ENCODE measurements at places on chromosomes 11 and 22.

GRCh38 chr11:104075706-104076105 is 39.3 kb downstream of the DDI1 start:
- no peak for DNase-seq

DNA sequence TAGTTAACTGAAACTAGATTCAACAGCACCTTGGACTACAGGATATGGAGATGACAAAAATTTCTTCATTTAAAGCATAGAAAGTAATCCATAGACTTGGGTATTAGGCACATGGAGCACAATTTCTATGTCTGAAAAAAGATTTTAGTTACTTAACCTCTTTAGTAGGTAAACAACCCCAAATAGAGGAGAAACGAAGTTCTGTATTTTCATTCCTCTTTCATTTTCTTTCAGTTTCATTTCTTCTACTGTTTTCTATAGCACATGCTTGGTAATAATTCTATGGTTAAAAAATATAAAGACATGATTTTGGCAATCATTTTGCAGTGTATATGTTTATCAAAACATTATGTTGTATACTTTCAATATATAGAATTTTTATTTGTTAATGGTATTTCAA is 99.5 kb downstream of the CASP12 start:
- DNase-seq, result no peak

GRCh38 chr11:23789938-23790371 is 706.9 kb upstream of the LUZP2 start:
- DNase-seq, result no peak

DNA sequence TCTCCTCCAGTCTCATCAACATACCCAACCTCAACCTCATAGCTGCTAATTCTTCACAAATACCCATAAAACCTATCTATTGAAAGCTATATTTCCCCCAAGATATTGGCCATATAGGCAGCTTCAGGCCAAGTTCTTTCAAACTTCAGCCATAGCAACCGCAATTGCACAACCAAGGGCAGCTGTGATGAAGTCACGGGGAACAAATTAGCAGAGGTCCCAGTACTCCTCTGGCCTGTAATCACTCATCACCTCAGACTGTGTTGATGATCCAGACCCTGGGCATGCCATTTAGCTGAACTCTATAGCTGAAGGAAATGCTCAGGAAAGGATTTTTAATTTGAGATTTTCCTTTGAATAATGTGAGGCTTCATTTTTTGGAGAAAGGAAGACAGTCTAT is 84.1 kb downstream of the SLC1A2 start:
- no peak for DNase-seq

DNA sequence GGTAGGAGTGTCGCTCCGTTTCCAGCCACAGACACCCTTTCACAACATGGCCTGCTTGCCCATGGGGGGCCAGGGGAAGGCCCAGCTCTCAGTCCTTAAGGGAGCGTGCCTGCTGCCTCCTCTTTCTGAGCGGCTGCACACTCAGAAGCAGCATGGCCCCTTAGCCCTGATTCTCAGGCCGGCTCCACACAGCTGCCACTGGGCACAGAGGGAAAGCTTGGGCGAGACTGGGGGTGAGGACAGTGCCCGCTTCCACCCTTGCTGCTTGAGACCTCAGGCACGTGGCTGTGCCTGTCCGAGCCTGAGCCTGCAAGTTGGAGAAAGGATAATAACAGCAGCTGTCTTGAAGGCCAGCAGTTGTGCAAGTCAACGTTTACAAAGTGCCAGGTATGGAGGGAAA is 416.3 kb downstream of the SHANK2 start:
- DNase-seq, result no peak

- peak; percentile 62 for DNase-seq
These were observed at the start of gene GAL3ST1 for GRCh38 chr22:30574095-30574981. Gene GAL3ST1 (minus strand): TSS chr22:30574665. CDS start chr22:30557392, 17,273 bp downstream.

DNA sequence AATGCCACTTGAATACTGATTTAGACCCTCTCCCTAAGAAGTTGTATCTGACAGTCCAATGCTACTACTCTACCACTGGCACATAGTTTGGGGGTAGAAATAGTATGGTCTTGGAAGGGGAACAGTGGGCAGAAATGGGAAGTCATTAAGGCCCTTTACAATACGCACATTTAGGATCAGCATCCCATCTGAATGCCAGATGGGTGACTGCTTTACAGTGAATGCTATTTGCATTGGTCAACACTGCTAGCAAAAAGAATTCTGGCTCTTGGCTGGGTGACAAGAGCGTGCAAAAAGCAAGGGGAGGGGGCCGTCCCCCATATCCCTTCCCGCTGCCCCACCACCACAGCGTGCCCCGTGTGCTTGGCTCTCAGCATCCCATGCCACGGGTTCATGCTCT is 104.7 kb upstream of the BID start:
- DNase-seq, result no peak

DNA sequence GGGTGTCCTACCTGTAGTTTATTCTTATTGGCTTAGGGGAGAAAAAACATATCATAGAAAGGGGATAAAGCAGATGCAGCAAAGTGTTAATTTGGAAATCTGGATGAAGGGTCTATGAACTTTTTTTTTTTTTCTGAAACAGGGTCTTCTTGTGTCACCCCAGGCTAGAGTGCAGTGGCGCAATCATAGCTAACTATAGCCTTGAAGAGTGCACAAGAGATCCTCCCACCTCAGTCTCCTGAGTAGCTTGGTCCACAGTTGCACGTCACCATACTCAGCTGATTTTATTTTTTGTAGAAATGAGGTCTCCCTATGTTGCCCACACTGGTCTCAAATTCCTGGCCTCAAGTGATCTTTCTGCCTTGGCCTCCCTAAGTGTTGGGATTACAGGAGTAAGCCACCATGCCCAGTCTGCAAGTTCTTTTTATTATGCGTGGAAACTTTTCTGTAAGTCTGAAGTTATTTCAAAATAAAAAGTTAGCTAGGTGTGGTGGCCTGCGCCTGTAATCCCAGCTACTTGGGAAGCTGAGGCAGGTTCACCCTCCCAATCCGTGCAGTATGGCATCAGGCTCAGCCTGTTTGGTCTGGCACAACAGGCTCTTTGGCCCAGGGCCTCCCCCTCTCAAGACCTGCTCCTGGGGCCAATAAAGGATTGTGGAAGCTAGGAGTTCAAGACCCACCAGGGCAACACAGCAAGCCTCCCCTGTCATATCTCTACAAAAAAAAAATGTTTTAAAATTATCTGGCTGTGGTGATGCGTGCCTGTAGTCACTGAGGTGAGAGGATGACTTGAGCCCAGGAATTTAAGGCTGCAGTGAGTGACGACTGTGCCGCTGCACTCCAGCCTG is 111.9 kb downstream of the MED15 start:
- DNase-seq, result no peak

DNA sequence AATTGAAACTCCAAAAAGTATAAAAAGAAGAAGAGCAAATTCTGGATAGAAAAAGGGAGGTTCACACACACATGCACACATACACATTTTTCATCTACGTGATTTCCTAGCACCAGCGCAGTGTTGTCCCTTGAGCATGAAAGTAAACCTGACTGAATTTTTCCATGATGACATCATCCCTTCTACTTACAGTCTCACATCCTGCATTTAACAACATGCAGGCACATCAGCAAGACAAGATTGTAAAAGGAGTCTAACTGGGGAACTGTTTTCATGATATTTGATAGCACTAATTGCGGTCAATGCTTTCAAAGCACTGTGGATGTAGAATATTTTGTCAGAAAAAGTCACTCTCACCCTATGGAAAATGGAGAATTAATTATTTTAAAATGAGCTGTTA is 36.6 kb downstream of the GAS2 start:
- peak; percentile 61 for DNase-seq

DNA sequence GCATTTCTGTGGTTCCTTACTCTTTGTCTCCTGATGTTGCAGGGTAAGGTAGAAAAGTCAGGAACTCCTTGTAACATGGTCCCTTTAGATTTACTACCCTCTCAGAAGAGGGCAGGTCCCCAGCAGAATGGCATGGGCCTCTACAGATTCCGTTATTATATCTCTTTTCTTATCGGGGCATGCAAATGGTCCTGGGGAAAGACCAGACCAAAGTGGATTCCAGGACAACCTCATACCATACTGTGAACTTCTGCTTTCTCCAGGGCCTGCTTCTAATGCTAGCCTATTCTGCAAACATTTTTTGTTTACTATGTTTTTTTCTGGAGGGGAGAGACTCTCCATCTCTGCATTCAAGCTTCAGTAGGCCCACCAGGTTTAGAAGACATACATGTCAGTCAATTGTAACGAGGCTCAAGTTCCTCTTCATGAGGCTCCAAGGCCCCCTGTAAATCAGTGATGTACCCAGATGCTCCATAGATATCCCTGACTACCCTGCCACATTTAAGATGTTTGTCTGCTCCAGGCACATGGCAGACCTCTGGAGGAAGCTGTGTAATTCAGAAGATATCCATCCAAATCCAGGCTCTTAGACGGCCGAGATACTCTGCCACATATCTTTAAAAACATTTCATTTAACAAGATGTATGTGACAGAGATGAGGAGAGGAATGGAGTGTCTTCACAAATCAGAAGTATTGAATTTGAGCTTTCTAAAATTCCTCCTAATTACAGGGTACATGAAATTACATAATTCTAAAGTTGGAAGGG is 8.5 kb upstream of the ME3 start:
- no peak for DNase-seq

DNA sequence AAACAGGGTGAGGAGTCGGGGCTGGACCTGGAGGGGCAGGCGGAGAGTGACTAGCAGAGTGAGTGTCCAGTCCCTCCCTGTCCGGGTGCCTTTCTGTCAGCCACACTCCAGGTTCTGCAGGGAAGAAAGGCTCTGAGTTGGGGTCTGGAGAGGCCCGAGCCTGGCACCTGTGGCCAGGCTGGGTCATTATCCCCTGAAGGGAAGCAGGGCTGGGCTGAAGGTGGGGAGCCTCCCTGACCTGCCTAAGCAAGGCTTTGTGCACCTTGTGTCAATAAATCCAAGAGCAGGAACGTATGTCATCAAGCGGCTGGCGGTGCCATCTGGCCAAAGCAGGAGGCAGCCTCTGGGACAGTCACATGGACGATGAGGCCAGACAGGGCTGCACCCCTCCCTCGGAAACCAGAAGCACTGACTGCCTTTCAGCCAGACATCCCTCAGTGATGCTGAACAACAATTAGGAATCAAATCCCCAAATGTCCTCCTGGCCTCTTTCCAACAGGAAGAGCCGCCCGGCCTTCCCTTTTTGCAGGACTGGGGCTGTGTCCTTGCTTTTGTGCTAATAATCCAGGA is 73.9 kb upstream of the FGF3 start:
- DNase-seq, result no peak

DNA sequence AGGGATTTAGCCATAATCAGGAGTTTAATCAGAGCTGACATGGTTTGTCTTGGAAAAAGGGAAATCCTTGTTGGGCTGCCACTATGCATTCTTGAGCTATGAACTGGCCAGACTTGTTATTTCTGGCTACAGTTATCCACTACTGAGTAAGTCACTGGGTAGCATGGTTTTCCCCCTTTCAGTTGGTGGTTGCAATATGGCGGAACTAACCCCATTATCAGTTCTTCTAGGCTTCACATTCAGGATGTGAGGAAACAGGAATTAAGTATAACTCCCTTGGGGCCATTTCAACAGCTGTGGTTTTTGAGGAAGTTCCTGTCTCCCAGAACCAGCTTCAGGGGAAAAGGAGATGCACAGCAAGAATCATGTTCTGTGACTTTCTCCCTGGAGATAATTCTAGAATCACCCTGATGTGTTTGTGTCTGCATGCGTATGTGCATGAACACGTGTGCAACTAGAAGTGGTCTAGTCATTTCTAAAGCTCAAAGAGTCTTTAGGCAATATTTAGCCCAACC is 103.0 kb upstream of the CD44 start:
- no peak for DNase-seq

- DNase-seq, result no peak
These were observed 44.0 kb downstream of the MYO7A start for GRCh38 chr11:77171885-77172665.

DNA sequence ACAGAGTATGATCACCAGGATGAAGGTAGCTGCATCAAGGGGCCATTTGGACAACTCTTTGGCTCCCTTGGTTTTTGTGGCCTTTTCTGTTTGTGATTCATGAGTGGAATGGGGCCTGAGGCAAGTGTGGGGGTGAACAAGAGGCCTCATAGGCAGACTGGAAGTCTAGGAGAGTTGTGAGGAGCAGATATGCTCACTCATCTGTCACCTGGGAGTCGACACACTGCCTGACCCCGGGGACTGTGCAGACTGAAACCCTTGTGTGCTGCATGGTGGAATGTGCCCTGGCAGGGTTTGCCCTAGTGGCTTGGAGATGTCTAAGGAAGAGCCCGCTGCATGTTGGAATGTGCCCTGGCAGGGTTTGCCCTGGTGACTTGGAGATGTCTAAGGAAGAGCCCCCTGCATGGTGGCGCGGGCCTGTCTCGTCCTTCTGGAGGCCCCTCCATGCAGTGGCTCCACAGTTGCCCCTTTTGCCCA is 60.0 kb downstream of the MED15 start:
- DNase-seq, result no peak

DNA sequence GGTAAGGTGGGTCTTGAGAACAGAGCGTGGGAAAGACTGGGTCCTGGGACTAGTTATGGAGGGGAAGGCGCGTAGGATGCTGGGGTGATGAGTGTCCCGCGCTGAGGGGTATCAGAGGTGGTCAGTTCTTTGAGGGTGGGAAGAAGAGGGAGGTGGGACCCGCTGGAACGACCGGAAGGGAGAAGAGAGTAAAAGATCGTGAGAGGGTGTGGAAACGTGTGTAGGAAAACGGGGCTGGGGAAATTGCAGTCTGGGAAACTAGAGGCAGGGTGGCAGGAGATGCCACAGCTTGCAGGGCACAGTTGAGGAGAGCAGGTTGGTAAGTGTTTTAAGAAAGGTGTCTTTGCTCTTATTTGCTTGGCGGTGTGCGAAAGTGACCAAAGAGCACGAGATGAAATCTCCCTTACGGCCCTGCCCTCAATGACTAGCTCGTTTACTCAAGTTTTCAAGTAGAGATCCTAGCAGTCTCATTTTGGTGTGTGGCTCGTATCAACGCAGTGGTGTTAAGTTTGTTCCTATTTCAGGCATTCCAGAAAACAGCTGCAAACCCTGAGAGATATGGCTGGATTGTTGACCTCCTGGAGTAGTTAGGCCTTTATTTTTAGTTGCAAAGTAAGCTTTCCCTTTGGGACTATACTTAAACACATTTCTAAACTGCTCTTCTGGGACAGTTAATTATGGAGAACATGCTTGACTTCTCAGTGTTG is 615 bp downstream of the STT3A start:
- no peak for DNase-seq

DNA sequence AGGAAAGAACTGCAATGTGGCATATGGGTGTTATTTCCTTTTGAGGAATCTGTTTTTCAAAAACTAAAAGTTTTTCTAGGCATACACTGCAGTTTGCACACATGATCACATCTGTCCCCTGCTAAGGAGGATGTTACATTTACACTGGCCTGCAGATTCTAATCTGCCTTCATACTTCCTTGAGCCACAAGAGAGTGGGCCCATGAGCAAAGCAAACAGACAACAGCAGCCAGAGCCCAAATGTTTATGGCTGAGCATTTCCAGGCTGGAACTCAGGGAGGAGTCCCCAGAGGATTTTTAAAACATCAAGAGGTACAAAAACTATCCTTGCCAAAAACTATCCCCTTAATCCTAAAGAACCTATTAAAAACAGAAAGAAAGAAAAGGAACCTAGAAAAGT is 117.2 kb upstream of the MTNR1B start:
- no peak for DNase-seq

- DNase-seq, result no peak
These were observed 146.8 kb downstream of the KIRREL3 start for GRCh38 chr11:126853732-126854131.

Data from right hindlimb (tissue), 1 donor.